Glutamatergic neuron (in vitro differentiated cells): ENCODE measurements at places on chromosomes 7 and 10. TPM values are rescaled to one million over a fixed set of nuclear protein-coding genes. Genes with fewer than 3 reads are reported as not detected.

The INHBA gene
- not detected for total RNA-seq

The GBX1 gene
- not detected for total RNA-seq

The NFKB2 gene
- 7.5 TPM for total RNA-seq

The CDC14C gene
- total RNA-seq, result not detected

The AKR1E2 gene
- 8.7 TPM for total RNA-seq

The CREB5 gene
- total RNA-seq, result 50.4 TPM

The HMX3 gene
- total RNA-seq, result not detected

The ADAM22 gene
- total RNA-seq, result 91.9 TPM

The ZNF727 gene
- total RNA-seq, result not detected

The COL1A2 gene
- 6.8 TPM for total RNA-seq

The ATRNL1 gene
- 35.9 TPM for total RNA-seq

The HOXA5 gene
- not detected for total RNA-seq

The PSD gene
- 88.5 TPM for total RNA-seq

The SOSTDC1 gene
- total RNA-seq, result not detected

The SKIDA1 gene
- total RNA-seq, result 1.3 TPM

The AKR1C3 gene
- total RNA-seq, result 0.49 TPM

The LGI1 gene
- total RNA-seq, result 174 TPM

The KLF14 gene
- not detected for total RNA-seq

The KAZALD1 gene
- 0.59 TPM for total RNA-seq

The GIMAP6 gene
- not detected for total RNA-seq

The OR2A12 gene
- total RNA-seq, result not detected

The UNCX gene
- total RNA-seq, result 106 TPM

The CYP26A1 gene
- total RNA-seq, result 4.2 TPM

The CRYGN gene
- total RNA-seq, result not detected

The DPYSL4 gene
- total RNA-seq, result 402 TPM

The LIPN gene
- total RNA-seq, result not detected

The POU6F2 gene
- 34.7 TPM for total RNA-seq

The ANLN gene
- total RNA-seq, result 18.4 TPM

The C10orf62 gene
- total RNA-seq, result not detected

The CACNB2 gene
- total RNA-seq, result 3.2 TPM

The BICC1 gene
- total RNA-seq, result 0.12 TPM

The FAM20C gene
- 199 TPM for total RNA-seq

The EN2 gene
- 0.20 TPM for total RNA-seq

The NUTM2D gene
- total RNA-seq, result 11.3 TPM

The SNX10 gene
- 6.1 TPM for total RNA-seq

The UFSP1 gene
- 3.2 TPM for total RNA-seq

The FGFBP3 gene
- total RNA-seq, result 7.5 TPM

The PON3 gene
- total RNA-seq, result not detected

The SCIN gene
- total RNA-seq, result not detected

The SLC13A1 gene
- total RNA-seq, result not detected

The TACC2 gene
- total RNA-seq, result 499 TPM

The MRC1 gene
- 7.9 TPM for total RNA-seq

The ANKRD30A gene
- not detected for total RNA-seq

The SPDYE18 gene
- 1.1 TPM for total RNA-seq

The PRLHR gene
- total RNA-seq, result 0.22 TPM

The HOXA7 gene
- total RNA-seq, result not detected

The DLX5 gene
- not detected for total RNA-seq

The TLX1 gene
- total RNA-seq, result 14.3 TPM

The PIP4K2A gene
- 20.7 TPM for total RNA-seq

The FRMD4A gene
- total RNA-seq, result 70.6 TPM

The AKR1D1 gene
- total RNA-seq, result not detected

The MMD2 gene
- total RNA-seq, result 0.47 TPM

The WNT16 gene
- total RNA-seq, result not detected
